Upper lobe of right lung (tissue), 1 donor: ENCODE measurements at places on chromosomes 3 and 15.

GRCh38 chr3:177374323-177374722, 177.0 kb upstream of the TBL1XR1 start:
- DNase-seq: no peak

DNA sequence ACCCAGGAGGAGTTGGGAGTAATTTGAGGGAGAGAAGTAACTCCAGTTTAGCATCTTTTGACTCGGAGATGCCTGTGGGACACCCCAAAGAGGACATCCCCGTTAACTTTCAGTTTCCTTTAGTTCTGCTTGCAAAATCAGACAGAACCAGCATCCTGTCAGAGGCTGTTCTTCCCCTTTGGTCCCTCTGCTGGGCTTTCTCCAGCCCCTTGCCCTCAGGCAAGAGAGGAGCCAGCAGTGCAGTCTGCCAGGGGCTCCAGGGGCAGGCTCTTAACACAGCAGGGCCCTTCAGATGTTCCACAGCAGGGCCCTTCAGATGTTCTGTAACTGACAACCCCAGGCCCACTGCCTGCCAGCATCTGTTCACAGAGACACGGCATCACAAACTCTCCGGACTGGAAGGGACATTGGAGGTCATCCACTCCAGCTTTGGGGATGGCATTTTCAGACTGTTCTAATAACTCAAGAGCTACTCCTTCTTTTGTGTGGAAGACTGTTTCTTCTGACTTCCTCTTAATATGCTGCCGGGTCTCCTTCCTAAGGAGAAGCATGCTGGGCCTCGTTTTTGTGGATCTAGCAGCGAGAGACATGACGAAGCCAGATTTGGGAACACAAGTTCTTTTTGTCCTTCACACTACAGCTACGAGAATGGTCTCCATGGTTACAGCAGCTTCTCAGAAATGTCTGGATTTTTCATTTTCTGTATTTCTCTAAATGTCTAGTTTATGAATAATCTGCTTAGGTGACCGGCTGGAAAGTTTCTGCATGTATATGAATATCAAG, 51.9 kb downstream of the KY start:
- DNase-seq: no peak

- no peak for DNase-seq
Measured at GRCh38 chr15:68678746-68679145, 100.0 kb downstream of the CORO2B start.

- DNase-seq: no peak
Measured at GRCh38 chr3:41478278-41478677, 279.0 kb downstream of the CTNNB1 start.

GRCh38 chr15:70098153-70098460, 390 bp upstream of the TLE3 start:
- no peak for DNase-seq

- DNase-seq: no peak
Measured at GRCh38 chr3:99562138-99562537, 76.3 kb upstream of the COL8A1 start.

GRCh38 chr3:150806185-150806835, 43.3 kb upstream of the SIAH2 start:
- DNase-seq: no peak

- no peak for DNase-seq
Measured at GRCh38 chr3:45573591-45573990, 21.0 kb upstream of the LIMD1 start.

DNA sequence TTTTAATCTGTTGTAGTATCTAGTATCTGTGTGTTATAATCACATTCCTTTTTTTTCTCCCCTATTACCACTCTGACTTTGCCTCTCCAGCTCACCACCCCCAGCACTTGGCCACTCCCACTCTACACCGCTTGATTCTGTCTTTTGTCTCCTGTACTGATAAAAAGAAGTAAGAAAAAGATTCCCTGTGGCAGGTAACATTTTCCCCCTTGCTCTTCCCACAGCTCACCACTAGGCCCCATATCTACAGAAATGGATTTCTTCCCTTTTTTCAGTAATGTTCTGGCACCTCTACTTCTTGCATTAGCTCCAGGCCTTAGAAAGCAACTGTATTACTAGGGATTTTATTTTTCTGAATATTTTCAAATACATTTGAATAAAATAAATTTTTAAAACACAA, 25.6 kb downstream of the KCNH8 start:
- DNase-seq: no peak

DNA sequence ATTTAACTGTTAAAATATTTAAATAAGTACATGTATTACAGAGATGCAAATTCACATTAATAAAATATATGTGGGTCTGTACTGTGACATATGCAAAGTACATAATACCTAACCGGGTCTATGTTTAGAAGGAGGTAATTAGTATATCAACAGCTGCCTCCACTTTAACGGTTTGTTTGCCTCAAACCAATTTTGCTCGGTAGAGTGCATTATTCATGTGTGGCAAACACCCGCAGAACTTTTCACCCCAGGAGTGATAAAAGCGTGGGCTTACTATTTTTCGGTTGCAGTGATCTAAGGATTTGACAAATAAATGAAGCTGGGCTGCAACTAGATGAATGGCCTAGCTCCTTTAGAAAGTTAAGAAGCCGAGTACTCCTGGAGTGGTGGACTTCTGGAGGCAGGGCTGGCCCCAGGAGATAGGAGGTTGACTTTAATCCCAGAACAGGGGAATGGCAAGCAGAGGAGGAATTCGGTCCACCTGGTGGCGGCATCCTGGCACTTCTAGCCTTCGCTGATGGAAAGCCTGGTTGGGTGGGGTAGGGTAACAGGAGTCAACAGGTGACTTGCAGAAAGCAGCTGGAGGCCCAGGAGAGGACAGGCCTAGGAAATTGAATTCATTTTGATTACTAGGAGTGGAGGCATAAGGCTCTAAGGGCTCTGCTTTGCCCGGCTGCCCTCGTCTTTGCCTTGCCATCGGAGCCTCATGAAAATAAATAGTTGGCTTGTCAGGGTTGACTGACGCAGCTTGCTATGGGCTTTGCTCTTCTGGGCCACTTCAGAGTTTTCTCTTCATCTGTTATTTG, 2.4 kb downstream of the SLCO3A1 start:
- peak; percentile 75 for DNase-seq

- DNase-seq: no peak
Measured at GRCh38 chr3:190621927-190622326, 108.0 kb downstream of the IL1RAP start.

DNA sequence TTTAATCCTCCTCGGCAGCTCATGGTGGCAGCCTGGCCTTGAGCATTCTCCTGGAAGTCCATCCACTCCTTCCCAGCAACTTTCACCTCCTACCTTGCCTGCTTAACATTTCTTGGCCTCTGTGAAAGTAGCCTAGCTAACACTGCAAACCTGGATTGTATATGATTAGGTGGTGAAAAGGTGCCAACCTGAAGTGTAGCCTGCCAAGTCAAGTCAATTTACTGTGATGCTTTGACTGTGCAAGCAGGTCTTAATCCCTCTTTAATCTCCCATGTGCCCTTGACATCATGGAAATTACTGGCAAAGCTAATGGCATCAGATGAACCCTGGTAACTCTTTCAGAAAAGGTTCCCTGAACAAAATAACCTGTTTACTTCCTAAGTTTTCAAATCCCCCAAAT, 169.7 kb upstream of the NR2F2 start:
- DNase-seq: no peak
